ENCODE measurements at places on chromosomes 5 and 9.

DNA sequence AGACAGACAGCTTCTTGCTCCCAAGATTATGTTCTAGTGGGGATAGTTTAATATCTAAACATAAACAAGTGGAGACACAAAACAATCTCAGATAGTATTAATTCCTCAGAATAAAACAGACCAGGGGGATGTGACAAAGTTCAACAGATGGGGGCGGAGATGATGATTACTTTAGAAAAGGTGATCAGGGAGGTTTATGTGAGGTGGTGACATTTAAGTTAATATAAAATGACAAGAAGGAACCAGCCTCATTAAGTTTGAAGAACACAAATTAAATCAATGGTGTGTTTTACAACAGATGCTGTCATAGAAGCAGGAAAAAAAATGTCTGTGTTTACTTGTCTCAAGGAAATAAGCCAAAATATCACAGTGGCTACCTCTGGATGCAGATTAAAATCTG, 119.6 kb upstream of the HMHB1 start:
- DNase-seq: no peak

- DNase-seq: no peak
Measured at GRCh38 chr9:106731910-106732309, 131.1 kb upstream of the ZNF462 start.

- DNase-seq: no peak
Measured at GRCh38 chr5:17021602-17021932, 85.5 kb upstream of the MYO10 start.

DNA sequence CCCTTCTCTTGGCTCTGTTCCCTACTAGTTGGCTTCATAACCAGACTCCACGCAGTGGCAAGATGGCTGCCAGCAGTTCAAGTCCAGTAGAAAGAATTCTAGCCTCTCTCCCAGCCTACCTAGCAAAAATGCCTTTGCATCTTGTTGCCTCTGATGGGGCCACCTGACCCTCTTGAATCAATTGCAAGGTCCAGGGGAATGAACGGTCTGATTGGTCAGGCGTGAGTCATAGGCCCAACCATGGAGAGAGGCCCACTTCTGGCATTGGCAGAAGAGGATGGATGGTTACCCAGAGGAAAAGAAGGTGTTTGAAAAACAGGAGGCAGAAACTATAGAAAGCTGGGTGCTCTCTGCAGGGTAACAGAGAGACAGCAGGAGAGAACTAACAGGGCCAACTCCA, 622.6 kb downstream of the CCDC171 start:
- no peak for DNase-seq

DNA sequence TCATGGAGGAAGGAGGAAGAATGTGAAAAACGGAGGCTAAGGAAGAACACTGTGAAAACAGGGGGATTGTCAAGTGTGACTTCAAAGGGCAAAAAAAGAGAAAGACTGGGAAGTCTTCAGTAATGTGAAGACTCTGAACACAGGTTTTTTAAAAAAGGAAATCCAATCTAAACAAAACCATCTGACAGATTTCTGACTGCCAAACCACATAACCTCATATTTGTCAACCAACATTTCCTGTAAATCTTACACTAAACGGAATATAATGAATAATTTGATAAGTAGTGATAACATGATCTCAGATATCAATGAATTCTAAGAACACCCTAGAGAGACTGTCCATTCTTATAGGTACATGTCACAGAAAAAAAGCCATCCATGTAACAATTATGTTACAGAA, 124.7 kb downstream of the FBN2 start:
- no peak for DNase-seq

GRCh38 chr5:59279979-59280378, 613.5 kb downstream of the PDE4D start:
- DNase-seq: no peak

GRCh38 chr9:137277329-137278041, at the start of gene TOR4A:
TOR4A (plus strand) TSS chr9:137277726; CDS start chr9:137278690, 964 bp downstream.
- peak; percentile 92 for DNase-seq

DNA sequence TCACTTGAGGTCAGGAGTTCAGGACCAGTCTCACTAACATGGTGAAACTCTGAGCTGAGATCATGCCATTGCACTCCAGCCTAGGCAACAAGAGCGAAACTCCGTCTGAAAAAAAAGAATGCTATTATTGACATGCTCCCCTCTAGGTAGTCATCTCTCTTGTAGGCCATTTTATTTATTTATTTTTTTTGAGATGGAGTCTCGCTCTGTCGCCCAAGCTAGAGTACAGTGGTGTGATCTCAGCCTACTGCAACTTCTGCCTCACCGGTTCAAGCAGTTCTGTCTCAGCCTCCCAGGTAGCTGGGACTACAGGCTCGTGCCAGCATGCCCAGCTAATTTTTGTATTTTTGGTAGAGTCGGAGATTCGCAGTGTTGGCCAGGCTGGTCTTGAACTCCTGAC, 20.6 kb upstream of the NIM1K start:
- DNase-seq: no peak

- no peak for DNase-seq
Measured at GRCh38 chr9:108217431-108218349, 638.1 kb downstream of the ACTL7B start.

- peak; percentile 36 for DNase-seq
Measured at GRCh38 chr9:18137815-18138214, 336.1 kb upstream of the ADAMTSL1 start.

DNA sequence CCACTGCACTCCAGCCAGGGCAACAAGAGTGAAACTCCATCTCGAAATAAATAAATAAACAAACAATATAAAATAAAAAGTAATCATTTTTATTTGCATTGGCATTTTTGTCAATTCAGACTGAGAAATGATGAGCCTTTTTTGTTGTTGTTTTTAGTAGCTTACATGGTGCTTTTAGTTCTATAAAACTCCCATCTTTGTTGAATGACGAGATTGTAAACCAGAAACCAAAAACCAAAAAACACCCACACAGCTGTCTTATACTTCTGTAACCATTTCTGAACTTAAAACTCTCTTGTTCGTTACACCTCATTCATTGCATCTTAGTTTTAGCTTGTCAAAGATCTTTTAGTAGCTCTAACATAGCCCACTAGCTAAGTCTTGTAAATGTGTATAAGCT, 44.7 kb downstream of the GGTA1 start:
- DNase-seq: no peak

DNA sequence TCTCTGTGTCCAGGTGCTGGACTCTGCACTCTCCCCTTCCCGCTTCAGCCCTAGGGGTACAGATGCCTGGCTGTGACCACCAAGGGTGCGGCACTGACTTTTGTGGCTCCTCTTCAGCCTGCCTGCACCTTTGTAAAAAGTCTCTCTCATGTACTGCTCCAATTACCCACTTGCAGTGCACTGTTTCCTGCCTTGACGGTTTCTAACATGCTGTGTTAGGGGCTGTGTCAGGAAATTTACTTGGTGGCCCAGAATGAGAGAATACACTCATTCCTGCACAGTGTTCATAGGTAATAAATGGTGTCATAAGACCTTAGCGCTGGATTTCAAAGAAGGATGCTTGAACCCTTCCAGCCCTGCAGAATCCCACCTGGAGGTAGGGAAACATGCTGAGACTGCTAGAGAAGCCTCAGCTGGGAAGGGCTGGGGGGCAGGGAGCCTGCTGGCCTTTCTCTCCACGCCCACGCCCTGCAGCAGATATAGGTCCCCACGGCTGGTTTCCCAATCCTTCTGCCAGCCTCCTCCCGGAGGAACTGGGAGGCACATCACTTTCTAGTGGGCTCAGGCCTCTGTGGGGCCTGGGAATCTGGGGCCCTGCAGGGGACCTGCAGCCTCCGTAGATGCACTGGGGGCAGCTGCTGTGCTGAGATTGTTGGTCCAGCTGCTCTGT, 17.6 kb upstream of the HRH2 start:
- DNase-seq: no peak

DNA sequence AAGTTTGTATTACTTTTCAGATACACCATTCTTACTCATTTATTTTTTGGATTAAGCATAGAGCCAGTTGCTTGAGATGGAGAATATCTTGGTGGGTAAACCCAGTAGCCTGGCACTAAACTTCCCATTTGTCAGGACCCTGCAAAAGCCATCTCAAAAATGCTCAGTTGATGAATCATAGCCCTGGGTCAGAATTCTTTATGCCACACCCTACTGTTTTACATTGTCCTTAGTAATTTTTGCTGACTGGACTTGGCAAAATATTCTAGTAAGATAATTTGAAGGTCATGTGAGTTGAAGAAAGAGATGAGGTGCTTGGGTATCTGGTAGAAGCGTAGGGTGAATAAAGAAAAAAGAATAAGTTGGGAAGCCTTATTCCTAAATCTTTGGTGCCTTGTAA, 50.7 kb downstream of the C7 start:
- DNase-seq: no peak

DNA sequence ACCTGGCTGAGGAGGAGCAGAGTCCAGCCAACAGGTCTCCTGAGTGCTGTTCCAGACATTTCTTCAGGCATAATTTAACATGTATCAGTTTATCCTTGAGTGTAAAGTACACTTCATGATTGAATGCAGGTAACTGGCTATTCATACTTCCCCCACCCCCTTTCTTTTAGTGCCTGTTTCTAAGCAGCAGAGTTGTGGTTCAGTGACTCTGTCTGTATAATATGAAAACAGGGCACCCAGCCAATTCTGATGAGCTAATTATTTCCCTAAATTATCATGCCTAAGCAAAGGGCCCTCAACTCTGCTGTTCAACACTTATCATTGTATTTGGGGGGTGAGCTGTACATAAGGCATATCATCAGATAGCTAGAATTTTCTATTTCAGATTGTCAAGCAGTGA, 51.9 kb upstream of the ZSWIM6 start:
- DNase-seq: no peak

DNA sequence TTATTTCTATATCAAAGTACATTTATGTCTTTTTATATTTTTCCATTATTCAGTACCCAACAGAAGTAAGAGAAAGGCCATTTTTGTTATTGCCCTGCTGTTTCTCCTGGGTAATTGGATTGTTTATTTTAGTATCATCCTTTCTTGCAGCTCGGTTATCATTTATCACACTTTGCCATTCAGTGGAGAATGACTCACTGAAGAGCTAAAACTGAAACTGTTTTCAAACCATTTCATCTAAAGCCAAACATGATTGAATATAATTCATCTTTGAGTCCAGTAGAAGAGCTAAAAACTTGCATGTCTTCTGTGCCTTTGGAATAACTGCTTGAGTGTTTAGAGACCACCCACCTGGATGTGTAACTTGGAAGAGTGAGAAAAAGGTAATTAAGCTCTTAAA, 139.5 kb upstream of the PRDM9 start:
- DNase-seq: peak; percentile 12

DNA sequence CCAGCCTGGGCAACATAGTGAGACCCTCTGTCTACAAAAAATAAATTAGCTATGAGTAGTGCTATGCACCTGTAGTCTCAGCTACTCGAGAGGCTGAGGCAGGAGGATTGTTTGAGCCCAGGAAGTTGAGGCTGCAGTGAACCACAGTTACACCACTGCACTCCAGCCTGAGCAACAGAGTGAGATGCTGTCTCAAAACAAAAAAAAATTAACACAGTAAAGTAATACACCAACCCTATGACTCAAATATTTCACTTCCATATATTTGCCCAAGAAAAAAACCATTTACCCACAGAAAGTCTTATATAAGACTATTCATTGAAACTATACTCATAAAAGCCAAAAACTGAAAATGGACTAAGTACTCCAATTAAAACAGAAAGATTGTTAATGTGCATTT, 16.2 kb downstream of the SMIM23 start:
- no peak for DNase-seq

DNA sequence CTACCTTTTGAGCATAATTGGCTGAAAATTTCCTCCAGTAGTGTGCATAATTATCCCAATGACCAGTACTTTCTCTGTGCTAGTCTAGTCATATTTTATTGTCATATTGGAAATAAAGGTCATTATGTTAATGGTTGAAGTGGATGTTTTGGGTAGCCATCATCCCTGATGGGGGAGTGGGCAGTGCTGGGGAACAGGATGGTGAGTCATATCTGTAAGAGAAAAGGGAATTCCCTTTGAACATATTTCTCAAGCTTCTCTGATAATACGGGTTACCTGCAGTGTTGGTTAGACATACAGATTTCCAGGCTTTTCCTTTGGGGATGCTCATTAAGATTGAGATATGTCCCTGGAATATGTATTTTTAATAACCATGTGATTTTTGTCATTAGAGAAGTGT, 33.3 kb upstream of the SPATA31D4 start:
- no peak for DNase-seq

DNA sequence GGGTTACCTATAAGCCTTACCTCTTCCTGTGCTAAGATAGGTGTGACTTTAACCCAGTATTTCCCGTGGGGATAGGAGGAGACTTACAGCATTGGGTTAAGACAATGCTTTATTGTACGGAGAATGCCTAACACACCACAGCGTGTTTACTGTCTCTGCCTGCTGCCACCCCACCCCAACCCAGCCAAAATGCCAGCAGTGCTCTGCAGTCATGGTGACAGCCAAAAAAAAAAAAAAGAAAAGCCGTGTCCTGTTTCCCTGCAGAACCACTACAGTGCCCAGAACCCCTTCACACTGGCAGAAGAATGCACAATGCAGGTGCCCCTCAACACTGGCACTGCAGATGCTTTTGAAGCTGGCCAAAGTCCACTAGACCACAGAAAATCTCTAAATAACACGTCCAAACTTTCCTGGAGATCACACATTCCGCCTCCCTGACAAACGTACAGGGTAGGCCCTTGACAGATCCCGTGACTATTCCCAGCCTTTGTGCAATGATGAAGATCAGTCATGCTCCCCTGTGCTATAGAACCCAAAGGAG, 102.2 kb downstream of the SERINC5 start:
- DNase-seq: no peak

- no peak for DNase-seq
Measured at GRCh38 chr9:115289757-115290208, 171.8 kb upstream of the TNC start.

GRCh38 chr9:107249131-107249533, 33.9 kb upstream of the RAD23B start:
- DNase-seq: peak; percentile 61

DNA sequence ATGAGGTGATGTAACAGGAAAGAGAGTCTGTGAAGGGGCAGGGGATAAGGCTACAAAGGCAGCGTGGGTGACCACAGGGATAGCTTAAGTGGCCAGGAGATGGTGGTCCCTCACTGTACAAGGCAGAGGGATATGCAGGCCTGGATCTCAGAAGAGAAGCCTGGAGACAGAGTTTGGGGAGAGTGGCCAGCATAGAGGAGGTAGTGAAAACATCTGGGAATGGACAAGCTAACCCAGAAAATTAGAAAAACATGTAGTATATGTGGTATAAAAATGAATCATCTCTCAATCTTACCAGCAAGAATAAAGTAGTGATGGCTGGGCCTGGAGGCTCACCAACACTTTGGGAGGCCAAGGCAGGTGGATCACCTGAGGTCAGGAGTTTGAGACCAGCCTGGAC, 349.2 kb upstream of the KLF4 start:
- DNase-seq: no peak

GRCh38 chr5:86918246-86918645, 300.5 kb downstream of the COX7C start:
- no peak for DNase-seq

GRCh38 chr5:110909415-110909814, 162.1 kb upstream of the TSLP start:
- DNase-seq: no peak

Data from GM23338 (cell line).